ENCODE measurements at places on chromosomes 1 and 21.

- DNase-seq: no peak
These were observed 382 bp downstream of the TRMT1L start for GRCh38 chr1:185156288-185156853.

DNA sequence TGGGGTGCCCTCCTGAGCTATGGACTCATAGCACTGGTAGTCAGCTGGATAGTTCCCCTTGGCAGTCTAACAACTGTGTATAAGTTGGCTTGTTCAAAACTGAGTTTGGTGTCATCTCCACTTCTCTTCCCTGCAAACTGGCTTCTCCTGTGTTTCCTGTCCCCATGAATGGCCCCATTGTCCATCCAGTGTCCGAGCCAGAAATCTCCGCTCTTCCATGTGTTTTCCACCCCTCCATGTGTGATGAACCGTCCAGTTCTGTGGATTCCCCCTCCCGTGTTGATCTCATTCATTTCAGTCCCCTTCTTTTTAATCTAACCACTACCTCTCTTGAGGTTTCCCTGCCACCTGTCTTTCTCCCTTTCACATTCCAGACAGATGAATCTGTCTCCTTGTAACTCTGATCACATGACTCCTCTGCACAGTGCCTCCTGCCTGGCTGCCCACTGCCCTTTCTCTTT lies 195.7 kb downstream of the ROR1 start:
- DNase-seq: no peak

GRCh38 chr1:1167398-1167821 lies 6.3 kb upstream of the TTLL10 start:
- no peak for DNase-seq

DNA sequence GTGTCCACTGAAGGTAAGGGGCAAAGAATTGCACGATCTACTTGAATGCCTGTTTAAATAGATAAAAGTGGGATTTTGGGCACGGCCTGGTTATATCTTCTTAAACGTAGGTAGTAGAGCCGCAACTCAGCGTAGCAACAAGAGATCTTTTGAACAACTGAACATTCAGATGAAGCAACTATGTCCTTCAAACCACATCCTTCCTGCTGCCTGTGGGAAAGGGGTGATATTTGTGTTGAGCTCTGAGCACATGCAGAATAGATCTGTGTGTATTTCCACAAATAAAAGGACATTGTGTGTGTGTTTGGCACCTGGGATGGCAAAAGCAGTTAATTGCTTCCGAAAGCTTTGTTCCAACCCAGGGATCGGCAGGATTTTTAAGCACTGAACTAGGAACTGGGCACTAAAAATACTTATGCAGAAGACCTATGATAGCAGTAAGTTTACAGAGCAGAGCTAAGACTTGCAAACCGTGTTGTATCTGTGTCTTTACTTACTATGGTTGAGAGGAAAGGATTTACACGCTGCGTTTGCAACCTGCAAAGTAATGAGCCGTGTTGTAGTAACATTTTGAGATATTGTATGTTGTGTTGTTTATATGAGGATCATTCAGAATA lies 333.4 kb downstream of the CHRM3 start:
- no peak for DNase-seq
